ENCODE measurements at places on chromosomes 6 and 20.
A peak's percentile ranks its signal among the peaks of the same experiment; 100 is the strongest.

- peak; percentile 8 for DNase-seq
These were observed 32.7 kb upstream of the CCND3 start for GRCh38 chr6:41974281-41974825.

DNA sequence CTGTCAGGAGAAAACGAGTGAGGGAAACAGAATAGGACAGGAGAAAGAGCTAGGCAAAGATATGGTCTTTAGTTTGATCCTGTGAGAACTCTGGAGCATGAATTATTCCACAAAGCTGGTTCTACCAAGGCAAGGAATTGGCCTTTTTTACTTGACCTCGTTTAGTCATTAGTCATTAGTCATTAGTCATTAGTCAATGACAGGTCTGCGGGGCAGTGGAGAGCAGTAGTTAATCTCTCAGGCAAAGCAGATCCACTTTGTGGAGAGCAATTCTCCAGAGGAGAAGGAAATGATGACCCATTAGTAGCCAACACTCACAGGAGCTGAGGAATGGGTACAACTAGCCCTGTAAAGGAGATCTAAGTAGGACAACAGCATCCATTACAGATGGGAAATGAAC lies 22.0 kb upstream of the ABCC10 start:
- DNase-seq: no peak

DNA sequence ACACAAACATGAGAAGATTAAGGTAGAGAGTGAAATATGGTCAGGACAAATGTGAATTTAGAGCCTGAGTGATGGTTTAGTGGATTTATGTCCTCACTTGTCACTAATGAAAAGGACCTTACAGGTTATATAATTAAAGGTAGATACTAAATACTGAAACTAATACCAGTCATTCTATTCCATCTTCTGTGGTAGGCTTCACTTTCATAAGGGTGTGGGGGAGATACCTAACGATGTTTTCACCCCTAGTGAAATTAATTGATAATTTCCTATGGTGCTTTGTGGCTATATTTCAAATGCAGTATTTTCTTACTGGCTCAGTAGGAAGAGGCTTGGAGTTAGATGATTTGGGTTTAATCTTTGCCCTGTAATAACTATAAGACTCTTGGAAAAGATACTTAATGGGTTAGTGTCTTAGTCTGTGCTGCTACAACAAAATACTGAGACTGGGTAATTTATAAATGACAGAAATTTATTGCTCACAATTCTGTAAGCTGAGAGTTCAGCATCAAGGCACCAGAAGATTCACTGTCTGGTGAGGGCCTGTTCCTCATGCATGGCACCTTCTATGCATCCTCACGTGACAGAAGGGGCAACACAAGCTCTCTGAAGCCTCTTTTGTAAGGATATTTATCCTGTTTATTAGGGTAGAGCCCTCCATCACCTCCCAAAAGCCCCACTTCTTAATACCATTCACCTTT lies 21.3 kb downstream of the RNF217 start:
- DNase-seq: no peak

DNA sequence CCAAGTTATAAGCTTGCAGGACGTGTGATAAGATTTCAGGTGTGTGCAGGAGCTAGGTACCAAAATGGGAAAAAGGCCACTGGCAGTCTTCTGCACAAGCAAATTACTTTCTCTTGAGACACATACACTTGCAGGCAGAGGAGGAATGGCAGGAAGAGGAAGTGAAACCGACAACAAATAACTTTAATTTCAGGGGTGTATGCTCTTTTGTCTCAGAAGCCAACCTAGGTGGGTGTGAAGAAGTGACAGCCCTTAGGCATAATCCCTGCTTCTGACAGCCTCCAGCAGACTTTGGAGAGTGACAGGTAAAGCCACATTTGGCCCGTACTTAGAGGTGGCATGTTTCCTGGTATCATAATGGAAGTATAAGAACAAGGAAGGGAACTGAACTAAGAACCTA lies 118.8 kb upstream of the TRAF3IP2 start:
- no peak for DNase-seq

- no peak for DNase-seq
These were observed 220.5 kb downstream of the FNDC1 start for GRCh38 chr6:159389695-159390094.

- no peak for DNase-seq
These were observed 90.6 kb downstream of the TIAM2 start for GRCh38 chr6:155085582-155086257.

- no peak for DNase-seq
These were observed 1038.4 kb upstream of the FLRT3 start for GRCh38 chr20:15375836-15376235.

- DNase-seq: no peak
These were observed 29.8 kb downstream of the RHAG start for GRCh38 chr6:49606721-49607390.

- DNase-seq: peak; percentile 68
These were observed 67.4 kb downstream of the ALDH8A1 start for GRCh38 chr6:134882426-134883038.

- no peak for DNase-seq
These were observed 8.4 kb upstream of the TGM2 start for GRCh38 chr20:38173237-38174156.

DNA sequence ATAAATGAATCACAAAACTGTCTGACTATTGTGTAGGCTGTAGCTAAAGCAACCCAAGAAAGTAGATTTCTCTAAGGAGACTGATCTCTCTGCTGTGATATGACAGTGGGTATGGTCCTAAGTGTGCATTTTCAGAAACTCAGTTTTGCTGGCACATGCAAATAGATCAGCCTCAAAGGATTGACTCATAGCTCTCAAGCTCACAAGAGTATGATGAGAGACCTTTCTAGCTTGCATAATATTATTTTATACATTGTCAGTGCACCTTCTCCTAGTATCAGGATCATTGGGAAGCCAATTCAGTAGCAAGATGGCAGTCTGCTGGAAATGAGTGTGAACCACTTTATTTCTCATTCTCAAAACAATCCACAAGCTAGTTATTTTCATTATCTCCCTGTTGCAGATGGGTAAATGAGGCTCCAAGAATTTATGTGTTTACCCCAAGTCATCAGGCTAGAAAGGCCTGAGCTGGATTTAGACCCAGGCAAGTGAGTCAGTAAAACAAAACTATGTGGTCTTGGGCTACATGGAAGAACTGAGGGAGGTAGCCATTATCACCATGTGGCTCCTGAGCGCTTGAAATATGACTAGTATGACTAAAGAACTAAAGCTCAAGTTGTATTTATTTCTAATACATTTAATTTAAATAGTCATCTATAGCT lies 27.9 kb upstream of the PLCB4 start:
- DNase-seq: no peak

- no peak for DNase-seq
These were observed 20.9 kb downstream of the UTRN start for GRCh38 chr6:144305985-144306384.

DNA sequence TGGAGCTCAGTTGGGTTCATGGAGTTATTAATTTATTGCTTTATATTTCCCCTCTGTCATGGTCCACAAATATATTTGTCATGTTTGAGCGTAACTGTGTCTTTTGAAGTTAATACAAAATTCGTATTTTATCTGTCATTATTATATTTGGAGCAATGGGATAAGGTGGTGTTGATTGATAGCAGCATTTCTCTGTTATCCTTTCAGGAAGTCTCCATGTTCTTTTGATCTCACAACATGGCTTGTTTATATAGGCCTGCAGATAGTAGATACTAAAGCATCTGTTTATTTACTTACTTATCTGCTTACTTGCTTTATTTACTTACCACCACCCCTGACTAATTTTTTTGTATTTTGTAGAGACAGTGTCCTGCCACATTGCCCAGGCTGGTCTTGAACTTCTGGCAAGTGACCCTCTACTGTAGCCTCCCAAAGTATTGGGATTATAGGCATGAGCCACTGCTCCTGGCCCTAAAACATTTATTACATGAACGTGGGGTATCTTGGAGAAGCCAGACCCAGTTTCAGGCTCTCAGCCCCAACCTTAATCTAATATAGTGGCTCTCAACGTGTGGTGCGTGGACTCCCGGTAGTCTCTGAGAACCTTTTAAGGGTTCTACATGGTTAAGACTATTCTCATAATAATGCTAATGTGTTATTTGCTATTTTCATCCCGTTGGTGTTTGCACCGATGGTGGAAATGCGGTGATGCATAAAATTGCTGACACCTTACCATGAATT lies 104.2 kb downstream of the NCOA3 start:
- DNase-seq: no peak

DNA sequence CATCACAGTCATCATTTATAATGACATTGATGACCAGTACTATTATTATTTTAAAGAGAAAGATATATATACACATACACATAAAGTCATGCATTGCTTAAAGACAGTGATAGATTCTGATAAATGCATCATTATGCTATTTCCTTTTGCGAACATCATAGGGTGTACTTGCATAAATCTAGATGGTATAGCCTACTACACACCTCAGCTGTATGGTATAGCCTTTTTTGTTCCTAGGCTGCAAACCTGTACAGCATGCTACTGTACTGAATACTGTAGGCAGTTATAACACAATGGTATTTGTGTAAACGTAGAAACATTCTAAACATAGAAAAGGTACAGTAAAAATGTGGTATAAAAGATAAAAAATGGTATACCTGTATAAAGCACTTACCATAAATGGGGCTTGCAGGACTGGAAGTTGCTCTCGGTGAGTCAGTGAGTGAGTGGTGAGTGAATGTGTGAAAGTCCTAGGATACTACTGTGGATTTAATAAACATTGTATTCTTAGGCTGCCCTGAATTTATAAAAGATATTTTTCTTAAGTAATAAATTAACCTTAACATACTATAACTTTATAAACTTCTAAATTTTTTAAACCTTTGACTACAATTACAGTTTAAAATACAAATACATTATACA lies 23.9 kb downstream of the QKI start:
- no peak for DNase-seq

DNA sequence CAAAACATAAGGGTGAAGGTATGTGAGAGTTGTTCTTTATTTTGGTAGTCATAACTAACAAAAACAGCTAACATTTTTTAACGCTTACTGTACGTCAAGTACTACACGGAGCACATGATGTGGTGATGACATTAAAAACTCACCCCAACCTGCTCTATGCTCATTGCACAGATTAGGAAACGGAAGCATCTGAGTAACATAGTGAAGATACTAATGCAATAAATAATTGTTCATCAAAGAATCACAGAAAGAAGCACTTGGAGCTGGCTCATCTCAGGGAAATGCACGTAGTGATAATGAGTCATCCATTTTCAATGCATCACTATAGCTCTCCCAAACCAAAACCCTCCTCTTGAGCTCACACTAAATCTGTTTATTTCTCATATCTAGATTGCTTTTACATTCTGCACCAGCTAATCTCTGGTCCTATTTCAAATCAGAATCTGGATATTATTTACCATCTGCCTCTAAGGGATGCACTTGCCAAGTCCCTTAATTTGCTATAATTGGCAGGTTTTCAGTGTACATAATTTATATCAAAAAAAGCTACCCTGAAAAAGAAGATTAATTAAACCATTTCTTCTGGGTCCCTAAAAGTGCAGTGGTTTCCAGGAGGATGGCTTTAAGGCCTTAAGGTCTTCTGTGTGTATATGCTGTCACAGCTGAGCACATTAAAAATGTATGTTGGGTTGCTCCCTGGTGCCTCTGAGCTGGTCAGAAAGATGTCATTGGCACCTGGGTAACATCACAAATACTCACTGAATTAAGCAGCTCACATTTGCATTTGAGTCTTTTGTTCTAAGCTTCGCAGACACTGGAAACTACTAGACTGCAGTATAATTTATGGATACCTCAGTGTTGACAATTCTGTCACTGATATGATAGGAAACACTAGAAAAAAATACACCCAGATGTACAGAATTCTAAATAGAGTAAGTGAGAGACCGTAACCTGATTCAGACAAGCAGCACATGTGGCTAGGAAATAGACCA lies 677.4 kb upstream of the CITED2 start:
- no peak for DNase-seq

DNA sequence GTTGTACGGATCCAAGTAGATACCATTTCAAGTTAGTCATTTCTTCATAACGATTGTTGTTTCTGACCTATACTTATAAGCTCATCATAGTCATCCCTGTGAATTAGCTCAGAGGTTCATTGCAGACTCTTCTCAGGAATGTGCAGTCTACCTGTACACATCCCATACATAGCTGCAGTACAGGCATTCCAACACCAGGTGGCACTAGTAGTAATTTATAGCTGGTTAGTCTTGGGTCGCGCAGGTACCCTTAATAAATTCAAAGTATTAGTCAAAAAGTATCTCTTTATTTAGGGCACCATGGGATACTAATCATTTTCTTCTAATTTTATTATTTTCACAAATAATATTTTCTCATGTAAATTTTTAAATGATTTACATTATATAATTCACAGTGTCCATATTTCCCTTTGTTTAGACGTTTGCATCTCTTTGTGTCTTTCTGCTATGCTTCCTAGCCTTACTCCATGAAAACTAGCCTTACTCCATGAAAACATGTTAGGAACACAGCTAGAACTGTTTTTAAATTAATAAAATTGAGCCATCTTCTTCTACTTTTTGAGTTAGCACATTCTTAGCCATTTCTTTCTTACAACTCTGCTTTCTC lies 128.6 kb upstream of the FAM83B start:
- DNase-seq: no peak

- DNase-seq: no peak
These were observed 19.5 kb upstream of the IER3 start for GRCh38 chr6:30763618-30764489.

Data from activated T-cell treated with anti-CD3 and anti-CD28 coated beads, Interleukin-2, amount 50 U/mL, for 1 hour (primary cell).